ENCODE measurements at places on chromosomes 11 and 22.

- no peak for DNase-seq
Observed at GRCh38 chr11:21511835-21512440, 680.9 kb upstream of the ANO5 start.

- no peak for DNase-seq
Observed at GRCh38 chr11:45885274-45885920, at the start of gene MAPK8IP1. MAPK8IP1 (plus strand) TSS chr11:45885651; CDS start chr11:45885821, 170 bp downstream.

- DNase-seq, result no peak
Observed at GRCh38 chr11:31355817-31356216, 13.7 kb downstream of the DCDC1 start.

DNA sequence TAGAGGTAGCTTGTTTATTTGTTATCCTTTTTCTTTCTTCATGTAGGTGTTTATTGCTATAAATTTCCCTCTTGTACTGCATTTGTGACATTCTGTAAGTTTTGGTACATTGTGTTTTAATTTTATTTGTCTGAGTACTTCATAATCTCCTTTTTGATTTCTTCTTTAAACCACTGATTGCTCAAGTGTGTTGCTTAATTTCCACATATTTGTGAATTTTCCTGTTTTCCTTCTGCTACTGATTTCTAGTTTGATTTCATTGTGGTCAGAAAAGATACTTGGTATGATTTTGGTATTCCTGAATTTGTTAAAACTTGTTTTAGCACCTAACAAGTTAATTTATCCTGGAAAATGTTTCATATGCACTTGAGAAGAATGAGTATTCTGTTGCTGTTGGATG lies 15.1 kb downstream of the OR10V1 start:
- DNase-seq, result no peak

GRCh38 chr11:121652971-121653370 lies 200.2 kb upstream of the SORL1-AS1 start:
- no peak for DNase-seq

DNA sequence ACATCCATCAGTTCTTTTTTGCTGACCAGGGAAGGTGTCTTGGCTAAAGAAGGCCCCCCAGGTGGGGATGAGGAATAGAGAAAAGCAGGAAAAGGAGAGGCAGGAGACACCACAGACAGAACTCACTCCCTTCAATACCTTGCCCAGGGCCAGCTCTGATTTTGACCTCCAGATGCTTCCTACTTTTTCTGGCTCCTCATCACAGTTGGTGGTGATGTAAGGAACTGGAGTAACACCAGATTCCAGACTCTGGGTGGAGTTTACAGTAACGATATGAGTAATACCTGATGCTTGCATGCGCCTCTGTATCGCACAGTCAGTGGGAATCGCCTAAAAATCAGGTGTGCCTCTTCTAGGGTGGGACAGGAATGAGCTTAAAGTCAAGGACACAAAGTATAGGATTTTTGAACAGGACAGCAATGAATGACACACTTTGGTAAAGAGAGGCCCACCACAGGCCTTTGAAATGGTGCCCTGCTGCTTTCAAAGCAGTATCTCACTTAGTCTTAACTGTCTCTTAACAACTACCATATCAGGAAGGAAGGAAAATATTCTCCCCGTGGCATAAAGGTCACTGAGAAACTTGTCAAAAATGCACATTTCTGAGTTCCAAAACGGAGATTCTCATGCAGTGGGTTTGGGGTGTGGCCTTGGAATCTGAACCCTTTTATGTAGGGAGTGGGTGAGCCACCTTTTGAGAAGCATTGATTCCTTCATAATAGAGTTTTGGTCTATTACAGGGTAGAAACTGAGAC lies 140.8 kb downstream of the SNX19 start:
- no peak for DNase-seq

DNA sequence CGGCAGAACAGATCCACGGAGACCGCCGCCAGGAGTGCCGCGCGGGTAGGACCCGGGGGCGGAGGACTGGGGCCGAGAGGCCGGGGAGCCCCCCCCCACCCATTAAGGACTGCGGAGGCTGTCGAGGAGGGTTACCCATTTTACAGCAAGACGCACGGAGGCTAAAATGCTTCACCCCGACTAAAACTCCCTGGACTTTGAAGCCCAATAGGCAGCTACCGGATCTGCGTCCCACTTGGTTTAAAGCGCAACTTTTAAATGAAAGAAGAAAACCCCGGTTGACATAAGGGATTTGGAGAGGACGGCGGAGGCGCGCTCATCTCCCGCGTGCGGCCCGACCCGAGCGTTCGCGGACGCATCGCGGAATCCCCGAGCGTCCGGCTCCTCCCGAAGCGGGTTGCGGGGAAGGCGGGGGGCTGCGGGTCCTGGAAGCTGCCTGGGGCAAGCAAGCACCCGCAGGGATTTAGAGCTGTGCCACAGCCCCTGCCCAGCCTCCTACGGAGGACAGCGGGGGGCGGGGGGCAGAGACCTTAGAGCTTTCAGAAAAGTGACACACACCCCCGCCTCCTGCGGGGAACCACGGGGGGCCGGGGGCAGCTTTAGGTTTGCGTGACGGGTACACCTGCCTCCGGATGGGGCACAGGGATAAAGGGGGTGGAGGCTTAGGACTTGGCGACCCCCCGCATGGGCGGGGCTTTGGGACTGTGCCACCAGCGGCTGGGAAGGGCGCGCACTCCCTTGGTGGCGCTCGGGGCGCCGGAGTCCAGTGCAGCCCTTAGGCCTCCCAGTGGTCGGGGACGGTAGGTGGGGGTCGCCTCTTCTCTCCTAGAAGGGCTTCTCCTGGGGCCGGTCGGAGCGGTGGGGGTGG lies 760 bp upstream of the CELSR1 start:
- no peak for DNase-seq

- DNase-seq, result no peak
Observed at GRCh38 chr11:104895634-104896033, 2.6 kb downstream of the CASP12 start.

DNA sequence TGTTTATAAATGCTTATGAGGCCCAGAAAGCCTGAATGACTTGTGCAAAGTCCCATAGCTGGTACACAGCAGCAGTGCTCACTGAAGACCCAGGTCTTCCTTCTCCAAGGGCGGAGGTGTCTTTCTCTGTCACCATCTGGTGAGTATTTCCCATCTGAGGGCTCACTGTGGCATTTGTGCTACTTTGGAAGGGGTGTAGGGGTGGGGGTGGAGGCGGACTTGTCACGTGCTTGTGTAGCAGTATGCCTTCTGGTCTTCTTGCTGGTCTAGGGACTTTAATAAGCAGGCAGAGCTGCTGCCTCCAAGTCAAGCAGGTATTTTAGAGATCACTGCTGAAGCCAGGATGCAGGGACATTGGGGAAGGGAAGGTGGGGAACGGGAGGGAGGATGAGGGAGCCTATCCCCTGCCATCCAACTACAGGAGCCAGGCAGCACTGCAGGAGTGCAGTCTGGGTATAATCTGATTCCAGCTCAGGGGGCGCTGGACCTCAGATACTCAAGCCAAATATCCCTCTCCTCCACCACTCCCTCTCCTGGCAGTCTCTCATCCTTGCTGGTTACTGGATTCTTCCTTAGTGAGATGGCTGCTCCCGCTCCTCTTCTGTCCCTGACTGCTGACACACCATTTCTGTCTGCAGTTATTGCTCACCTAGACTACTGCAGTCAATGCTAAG lies 3.4 kb downstream of the ABCC8 start:
- no peak for DNase-seq

GRCh38 chr22:46577368-46578249 lies 40.2 kb upstream of the CELSR1 start:
- no peak for DNase-seq

- DNase-seq, result no peak
Observed at GRCh38 chr22:47196166-47196849, 433.9 kb downstream of the TBC1D22A start.

GRCh38 chr22:26414347-26414746 lies 14.7 kb upstream of the ASPHD2 start:
- DNase-seq, result no peak

GRCh38 chr22:18966748-18967147 lies 30.7 kb upstream of the PRODH start:
- DNase-seq, result no peak

DNA sequence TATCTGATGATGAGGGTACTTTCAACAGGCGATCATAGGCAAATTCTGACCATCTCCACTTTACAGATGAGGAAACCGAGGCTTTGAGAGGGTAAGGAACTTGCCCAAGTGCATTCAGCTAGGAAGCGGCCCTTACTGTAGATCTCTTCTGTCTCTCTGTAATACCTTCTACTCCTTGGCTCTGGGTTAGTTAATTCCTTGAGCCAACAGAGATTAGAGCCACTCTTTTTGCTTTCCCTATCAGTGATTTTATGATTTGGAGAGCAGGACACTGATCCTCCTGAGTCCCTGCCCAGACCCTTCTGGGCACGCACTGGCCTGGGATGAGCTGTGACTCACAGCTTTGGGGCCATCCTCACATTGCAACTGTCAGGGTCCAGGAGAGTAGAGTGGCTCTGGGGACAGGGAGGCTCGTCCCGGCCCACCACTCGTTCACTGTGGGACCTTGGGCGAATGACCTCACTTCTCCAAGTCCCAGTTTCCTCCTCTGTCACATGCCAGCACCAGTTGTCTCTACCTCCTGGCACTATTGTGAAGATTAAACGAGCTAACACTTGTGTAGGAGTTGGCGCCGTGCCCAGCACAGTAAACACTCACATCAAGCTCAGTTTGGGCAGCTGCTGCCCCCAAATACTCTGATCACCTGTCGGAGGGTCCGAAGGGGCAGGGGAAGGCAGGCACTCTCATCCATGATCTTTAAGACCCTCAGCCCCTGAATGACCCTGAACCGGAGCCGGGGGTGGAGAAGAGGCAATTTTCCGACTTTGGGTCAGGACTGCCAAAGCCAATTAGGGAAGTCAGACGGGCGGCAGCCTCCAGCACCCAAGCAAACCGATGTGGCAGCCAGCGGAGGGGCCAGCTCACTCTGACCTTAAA lies 235.0 kb downstream of the MIAT start:
- no peak for DNase-seq

DNA sequence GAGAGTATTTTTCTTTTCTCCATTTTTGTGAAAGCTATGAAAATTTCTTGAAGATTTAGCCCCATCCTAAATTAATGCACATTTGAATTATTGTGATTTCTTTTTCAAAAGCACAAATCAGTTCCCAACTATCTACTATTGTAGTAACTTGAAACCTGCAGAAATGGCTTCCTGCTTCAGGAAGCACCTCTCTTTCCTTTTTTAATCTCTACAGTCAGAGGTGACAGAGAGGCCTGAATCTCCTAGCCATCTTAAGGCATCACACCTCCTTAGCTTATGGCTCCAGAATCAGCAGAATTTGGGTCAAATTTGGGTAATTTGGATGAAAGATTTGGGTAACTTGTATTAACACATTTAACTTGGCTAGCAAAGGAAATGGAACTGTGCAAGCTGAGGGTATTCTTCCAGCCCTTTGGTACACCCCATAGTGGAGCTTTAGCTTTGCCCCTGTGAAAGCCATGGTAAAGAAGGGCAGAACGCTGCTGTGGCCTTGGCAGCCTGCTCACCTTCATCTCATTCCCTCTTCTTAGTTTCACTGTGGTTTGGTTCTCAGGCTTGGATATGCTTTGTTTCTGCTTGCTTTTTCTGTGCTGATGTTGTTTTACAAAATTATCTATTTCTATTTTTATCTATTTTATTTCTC lies 16.2 kb downstream of the TBCEL start:
- no peak for DNase-seq

DNA sequence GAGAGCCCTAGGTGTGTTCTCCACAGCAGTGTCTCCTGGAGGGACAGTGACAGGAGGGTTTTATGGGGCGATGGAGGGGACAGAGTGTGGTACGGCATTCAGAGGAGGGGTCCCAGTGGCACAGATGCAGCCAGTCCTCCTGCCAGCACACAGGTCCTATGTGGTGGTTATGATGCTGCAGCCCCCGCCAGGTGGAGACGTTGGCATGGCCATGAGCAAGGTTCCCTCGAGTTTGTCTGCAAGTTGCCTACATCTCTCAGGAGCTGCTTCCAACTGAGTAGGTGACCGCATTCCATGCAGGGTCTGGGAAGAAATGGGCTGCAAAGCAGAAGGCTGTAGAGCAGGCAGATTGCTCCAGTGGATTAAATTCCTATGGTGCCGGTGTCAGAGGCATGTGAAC lies 646.0 kb downstream of the TBC1D22A start:
- DNase-seq, result no peak

DNA sequence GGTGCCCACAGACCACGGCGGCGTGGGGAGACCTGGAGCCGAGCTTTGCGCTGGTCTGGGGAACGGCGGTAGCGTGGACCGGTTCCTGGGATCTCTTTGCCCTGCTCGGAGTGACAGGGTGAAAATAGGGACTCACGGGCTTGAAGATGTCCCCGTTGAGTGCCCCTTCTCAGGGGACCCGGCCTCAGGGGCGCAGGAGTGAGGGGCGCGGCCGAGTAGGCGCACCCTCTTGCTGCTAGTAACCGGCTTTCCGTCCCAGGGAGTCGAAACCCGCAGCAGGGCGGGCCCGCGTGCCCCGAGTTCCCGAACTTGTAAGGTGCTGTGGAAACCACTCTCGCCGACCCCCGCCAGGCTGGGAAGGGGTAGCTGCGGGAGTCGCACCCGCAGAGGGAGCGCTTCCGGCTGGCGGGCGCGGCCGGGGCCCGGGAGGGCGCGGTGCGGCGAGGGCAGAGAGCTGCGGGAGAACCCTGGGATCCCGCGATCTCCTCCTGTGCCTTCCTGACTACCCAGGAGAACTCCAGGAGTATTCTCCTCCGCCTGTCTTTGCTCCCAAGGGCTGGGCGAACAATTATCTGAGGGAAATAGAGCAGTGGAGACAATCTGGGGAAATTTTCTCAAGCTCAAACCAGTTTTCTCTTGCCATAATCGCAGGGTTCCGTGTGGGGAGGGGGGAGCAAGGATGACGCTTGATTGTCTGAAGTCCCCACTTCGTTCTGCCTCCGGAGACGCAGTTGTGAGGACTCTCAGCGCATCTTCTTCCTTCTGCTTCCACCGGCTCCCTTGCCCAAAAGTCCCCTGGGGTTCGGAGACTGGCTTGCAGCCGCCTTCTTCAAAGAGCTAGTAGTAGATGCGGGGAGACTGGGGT lies 666 bp downstream of the NELL1 start:
- no peak for DNase-seq

DNA sequence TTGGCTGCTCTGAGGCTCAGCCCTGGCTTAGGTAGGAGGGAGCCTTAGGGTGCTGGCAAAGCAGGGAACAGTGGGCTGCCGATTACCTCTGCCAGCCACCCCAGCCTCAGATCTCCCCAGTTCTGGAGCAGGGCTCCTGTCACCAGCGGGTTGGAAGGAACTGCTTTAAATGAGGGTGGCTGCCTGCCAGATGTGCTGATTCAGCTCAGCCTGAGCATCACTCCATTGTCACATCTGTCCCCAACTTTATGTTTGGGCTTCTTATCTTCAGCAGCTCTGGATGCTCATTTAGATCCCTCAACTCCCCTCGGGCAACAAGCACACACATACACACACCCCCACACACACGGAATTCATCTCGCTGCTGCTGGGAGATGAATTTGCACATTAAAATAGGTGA lies 16.9 kb upstream of the ANKK1 start:
- DNase-seq, result no peak
